ENCODE measurements at places on chromosomes 1 and 21.

DNA sequence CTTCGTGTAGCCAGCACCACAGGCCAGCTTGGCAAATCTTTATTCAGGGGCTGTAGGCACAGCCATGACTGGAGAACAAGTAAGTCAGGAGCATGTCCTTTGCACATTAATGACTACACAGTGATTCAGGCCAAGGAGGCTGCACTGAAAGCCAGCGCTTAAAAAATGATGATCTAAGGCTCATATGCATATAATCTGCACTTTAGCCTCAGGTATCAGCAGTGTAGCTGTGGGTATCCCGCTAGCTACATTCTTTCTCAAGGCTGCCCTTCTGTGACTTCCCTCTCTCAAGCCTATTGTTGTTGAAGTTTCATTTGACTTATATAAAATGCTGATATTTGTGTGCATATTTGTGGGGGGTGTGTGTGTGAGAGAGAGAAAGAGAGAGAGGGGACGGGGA is 62.6 kb upstream of the RGL1 start:
- DNase-seq: no peak

DNA sequence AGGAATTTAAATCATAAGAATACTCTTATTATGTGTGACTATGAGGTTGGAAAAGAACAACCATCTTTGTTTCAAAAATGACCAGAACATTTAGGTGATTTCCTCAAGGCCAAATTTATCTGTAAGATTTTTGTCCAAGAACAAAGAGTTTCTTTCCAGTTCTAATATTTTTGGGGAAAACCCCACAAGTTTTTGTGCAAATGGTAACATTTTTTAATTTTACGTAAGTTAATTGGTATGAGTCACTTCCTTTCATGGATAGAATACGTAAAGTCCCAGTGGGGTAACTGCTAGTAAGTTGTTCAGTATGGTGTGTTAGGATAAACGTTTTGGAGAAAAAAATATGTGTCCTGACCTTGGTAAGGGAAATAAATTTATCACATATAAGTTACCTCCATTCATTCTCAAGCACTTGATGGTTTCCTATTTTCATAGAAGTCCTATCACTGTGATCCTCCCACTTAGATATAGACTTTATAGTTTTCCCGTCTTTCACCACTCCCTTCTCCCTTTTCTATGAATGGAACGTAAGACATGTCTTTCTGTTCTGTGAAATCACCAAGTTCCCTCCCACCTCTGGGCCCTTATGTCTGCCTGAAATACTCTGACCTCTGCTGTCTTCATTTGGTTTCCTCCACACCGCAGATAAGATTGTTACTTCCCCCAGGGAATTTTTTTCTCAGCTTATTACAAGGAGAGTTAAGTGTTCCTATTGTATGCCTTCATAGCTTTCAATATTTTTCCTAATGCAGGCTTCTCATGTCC is 34.9 kb upstream of the TSNAX start:
- no peak for DNase-seq

GRCh38 chr1:105492921-105493320 is 1563.6 kb upstream of the PRMT6 start:
- DNase-seq: no peak

GRCh38 chr21:35475009-35475408 is 425.9 kb upstream of the RUNX1 start:
- DNase-seq: no peak

- DNase-seq: no peak
Observed at GRCh38 chr1:43564551-43565348, 34.1 kb downstream of the PTPRF start.

GRCh38 chr1:25197982-25198662 is 34.2 kb downstream of the SYF2 start:
- no peak for DNase-seq

GRCh38 chr1:24391882-24392603 is 21.5 kb downstream of the STPG1 start:
- no peak for DNase-seq

- no peak for DNase-seq
Observed at GRCh38 chr1:36622741-36623648, 140.3 kb upstream of the CSF3R start.

DNA sequence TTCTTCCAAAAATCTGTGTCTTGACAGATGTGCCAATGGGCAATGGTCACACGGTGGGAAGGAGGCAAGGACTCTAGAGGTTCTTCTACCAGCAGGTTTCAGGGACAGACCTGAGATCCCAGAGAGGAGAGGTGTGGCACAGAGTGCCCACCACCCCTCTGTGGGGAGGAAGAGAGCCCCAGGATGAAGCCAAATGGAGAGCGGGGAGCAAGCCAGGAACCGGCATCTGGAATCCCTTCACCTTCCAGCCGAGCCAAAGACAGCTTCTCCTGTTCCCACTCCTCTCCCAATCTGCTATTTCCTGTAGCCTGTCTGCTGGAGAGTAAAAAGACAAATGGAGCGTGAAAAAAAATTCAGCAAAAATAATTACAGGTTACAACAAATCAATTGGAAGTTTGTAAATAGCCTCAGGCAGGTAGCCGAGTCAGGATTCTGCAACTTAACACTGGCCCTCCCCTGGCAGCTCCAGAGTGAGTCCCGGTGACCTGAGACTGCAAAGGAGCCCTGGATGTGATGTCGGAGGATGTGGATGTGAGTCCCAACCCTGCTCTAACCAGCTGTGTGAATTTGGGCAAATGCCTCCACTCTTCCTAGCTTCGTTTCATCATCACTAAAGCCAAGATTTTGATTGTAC is 45.4 kb upstream of the LRRN2 start:
- no peak for DNase-seq

Data from stimulated activated CD4-positive, alpha-beta T cell treated with anti-CD3 and anti-CD28 coated beads, TNF-alpha, amount 100 ng/mL, for 24 hours (primary cell).